NCI-H2081 (cell line): ENCODE measurements at places on chromosomes 1 and 21.
A peak's percentile ranks its signal among the peaks of the same experiment; 100 is the strongest.

- peak; percentile 12 for DNase-seq
These were observed 1325.8 kb upstream of the PRMT6 start for GRCh38 chr1:105730701-105731100.

GRCh38 chr1:14672005-14672404 is 73.5 kb downstream of the KAZN start:
- no peak for DNase-seq

- no peak for DNase-seq
These were observed 114.4 kb downstream of the PRDM16 start for GRCh38 chr1:3183411-3183810.

DNA sequence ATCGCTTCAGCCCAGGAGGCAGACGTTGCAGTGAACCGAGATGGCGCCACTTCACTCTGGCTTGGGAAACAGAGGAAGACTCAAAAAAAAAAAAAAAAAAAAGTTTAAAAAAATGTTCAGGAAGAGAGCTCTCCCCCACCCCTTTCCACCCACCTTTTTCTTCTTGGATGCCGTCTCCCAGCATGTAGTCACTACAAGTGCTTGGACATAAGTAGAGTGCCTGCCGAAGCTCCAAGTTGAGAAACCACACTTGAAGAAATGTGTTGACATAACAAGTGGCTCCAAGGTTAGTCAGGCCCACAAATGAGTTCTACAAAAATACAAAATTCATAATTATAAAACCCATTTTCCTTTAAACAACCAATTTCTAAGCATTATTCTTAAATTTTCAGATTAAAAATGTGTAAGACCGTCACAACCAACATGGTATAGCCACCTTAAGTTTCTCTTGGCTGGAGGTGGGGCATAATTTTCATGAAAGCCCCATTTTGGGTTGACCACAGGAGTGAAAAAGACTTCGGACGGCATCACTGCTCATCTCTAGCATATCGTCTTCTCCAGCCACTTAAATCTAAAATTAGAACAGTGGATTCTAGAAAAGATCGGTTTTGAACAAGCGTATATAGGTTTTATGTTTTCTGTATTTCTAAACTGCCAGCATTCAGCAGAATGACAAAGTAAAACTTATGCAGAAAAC is 26.4 kb downstream of the USP48 start:
- no peak for DNase-seq

GRCh38 chr1:3775490-3776230 is 3.1 kb downstream of the SMIM1 start:
- DNase-seq = peak; percentile 54

DNA sequence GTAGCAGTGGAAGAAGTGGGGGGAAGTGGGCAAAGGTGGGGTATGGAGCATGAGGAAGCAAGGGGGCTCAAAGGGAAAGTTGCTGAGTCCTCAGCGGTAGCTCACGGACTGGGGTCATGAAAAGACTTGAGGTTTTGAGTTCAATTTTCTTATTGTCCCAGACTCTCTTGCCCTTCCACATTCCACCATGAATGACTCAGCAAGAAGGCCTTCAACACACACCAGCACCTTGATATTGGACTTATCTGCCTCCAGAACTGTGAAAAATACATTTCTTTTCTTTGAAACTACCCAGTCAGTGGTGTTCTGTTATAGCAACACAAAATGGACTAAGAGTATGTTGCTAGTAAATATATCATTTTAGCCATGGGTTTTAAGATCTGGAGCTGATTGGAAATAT is 17.3 kb upstream of the RHBDL2 start:
- DNase-seq = no peak

GRCh38 chr1:84121360-84121759 is 22.7 kb upstream of the PRKACB start:
- DNase-seq = no peak

DNA sequence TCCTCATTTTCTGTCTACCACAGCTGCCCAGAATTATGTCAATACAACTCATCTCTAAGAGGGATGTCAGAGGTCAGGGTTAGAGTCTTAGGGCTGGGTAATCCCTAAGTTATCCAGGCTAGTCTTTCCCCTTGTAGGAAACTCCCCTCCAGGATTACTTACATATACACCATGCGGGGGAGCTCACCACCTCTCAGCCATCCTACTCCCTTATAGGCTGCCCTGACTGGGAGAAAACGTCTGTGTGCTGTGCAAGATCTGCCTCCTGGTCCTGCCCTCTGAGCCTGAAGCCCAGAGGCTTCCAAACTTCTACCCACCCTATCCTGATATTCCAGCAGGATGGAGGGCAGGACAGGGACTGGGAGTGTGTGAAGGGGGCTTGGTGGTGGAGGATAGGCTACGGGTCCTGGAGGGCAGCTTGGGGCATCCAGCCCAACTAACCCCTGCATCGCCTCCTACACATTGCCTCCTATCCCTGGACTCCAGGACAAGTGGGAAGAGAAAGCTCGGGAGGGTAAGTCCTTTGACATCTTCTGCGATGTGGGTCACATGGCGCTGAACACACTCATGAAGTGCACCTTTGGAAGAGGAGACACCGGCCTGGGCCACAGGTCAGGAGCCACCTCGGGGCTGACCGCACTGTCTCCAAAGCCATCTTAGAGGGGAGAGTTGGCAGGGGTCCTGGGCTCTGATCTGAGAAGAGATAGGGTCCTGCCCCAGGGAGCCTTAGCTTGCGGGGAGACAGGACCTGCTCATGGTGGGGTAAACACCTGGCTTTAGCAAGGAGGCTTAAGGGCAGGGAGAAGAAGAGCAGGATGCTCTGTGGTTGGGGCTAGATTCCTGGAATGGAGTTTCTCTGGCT is 14.4 kb downstream of the CYP4B1 start:
- no peak for DNase-seq

DNA sequence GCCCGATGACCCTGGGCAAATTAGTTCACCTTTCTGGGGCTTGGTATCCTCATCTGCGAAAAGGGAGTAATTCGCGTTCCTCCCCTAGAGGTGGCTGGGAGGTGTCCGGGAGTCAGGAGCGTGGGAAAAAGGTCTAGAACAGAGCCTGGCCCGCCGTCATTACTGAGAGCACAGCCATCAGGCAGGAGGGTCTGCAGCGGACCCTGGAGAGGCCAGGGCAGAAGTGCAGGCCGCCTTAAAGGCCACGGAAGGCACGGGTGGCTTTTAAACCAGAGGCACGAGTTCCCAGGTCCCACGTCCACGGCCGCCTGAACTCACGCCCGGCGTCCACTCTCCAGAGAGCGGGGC is 850 bp downstream of the PANK4 start:
- DNase-seq = no peak

- no peak for DNase-seq
These were observed 3.0 kb upstream of the SUMO3 start for GRCh38 chr21:44820851-44821250.

- DNase-seq = no peak
These were observed 540 bp downstream of the BCAN start for GRCh38 chr1:156642265-156643048.

GRCh38 chr1:233079574-233079973 is 129.2 kb downstream of the NTPCR start:
- DNase-seq = no peak

GRCh38 chr1:222266223-222267196 is 281.4 kb downstream of the HHIPL2 start:
- DNase-seq = no peak

GRCh38 chr1:220040028-220040596 is 6.2 kb downstream of the EPRS1 start:
- no peak for DNase-seq

GRCh38 chr1:115324649-115325420 is 13.2 kb downstream of the NGF start:
- no peak for DNase-seq

DNA sequence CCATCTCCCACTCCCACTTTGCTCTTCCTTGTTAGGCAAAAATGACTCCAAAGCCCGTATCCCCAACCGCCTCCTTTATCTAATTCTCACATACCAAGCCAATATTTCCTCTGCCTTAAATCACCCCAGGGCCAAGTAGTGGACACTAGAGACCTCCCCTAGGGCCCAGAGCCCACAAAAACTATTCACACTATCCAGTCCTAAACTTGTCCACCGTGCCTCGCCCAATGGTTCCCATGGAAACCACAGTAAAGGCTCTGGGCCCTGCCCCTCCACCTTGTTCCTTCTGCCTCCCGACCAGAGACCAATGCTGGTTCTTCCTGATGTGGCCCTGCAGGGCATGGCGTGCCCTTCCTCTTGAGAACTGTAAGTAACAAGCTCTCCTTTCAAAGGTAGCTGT is 11.8 kb downstream of the CFAP107 start:
- DNase-seq = no peak

- peak; percentile 70 for DNase-seq
These were observed 34.4 kb downstream of the WLS start for GRCh38 chr1:68197891-68198290.

DNA sequence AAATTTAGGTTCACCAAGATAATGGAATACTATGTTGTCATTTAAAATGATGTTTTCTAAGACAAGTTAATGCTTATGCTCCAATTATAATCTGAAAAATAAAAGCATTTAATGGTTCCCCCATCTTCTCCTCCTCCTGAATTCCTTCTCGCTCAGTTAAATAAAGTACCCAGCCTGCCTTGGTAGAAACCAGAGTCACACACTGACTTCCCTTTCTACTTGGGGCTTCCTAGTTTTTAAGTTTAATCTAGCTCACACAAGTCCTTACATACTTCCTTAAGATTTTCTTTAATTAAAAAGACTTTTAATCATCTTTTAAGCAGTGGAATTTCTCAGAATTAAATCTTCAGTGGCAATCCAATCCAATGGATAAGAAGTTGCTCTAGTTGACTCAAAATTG is 32.9 kb downstream of the CD58 start:
- no peak for DNase-seq

DNA sequence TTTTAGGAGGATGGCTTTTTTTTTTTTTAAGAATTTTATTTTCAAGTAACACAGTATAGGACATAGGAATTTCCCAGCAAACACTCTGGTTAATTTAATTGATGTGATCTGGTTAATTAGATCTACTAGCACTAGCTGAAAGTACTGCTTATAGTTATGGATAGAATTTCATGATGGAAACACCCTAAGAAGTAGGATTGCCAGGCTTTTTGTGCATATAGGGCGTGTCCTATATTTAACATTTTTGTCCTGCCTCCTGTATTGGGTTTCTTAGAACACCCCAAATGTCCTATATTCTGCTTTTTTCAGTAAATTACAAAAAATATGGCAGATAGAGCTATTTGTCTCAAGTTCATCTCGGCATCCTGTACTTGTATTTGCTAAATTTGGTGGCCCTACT is 13.5 kb upstream of the AXDND1 start:
- DNase-seq = no peak

- DNase-seq = no peak
These were observed 6.5 kb downstream of the CD55 start for GRCh38 chr1:207328004-207328403.

DNA sequence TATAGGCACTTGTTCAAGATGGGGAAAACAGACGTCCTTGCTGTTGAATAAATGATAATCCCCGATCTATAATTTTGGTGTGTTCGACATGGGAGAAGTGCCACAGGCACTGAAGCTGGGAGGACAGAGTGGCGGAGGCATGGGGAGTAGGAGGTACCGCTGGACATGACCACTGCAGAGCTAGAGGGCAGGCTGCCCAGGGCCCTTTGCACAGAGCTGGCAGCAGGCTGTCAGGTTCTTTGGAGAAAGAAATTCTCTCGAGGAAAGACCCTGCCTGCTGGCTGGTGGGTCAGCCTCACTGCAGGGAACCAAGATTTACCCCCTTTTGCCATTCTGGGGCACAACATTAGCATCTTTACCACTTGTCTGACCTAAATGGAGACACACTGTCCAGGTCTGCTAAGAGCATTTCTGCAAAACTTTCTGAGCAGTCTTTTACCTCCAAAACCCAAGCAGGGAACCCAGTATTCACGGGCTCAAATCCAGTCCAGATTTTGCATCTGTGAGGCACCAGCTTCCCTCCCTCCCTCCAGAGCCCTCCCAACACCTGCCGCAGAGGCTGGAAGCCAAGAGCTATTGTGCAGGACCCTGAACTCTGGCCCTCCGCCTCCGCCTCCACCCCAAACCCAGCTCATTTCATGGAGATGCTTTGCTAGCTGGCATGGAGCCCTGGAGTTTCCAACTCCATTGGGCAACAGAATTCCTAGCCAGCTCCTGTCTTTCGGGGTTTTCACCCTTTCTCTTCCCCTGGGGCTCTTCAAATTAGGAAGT is 142.3 kb downstream of the PLXNA2 start:
- peak; percentile 91 for DNase-seq

GRCh38 chr1:38571726-38572125 is 287.8 kb downstream of the RRAGC start:
- no peak for DNase-seq

DNA sequence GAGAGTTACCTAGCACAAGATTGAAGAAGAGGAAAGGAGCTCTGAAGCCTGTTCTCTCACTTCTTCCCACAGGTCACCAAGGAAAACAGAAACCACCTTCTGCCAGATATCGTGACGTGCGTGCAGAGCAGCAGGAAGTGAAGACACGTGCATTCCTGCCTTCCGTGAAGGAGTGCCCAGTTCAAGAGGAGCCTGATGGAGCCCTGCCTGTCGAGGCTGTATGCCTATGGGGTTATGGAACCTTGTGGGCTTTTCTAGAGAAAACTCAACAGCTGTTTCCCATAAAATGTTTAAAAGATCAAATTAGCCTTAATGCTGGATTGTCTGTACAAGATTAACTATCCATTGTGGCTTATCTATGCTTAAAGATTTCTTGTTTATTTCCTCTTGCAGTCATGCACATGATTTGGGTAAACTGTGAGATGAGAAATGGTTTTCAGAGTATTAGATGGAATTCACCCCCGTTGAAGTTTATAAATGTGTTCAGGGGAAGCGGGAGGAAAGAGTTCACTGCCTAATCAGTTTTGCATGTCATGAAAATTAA is 27.8 kb downstream of the NTPCR start:
- DNase-seq = no peak

- no peak for DNase-seq
These were observed 3.7 kb downstream of the GPR37L1 start for GRCh38 chr1:202126426-202126825.

DNA sequence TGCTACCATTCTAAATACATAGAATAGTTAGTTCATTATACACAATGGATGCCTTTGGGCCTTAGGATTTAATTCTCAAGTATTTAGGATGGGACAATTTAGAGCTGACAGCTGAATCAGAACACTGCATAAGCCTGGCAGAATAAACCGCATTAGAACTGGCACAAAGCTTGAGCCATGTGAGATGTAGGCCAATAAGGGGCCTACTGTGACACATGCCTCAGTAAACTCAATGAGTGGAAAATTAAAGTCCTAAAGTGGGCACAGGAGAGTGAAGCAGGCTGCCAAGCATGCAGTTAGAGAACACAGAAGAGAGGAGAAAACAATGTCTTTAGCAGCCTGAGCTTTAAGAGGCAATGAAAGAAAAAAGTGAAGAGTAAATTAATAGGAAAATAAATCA is 24.3 kb downstream of the SCYL3 start:
- DNase-seq = peak; percentile 97

- DNase-seq = no peak
These were observed 703 bp downstream of the PUM1 start for GRCh38 chr1:31064718-31065309.

- DNase-seq = no peak
These were observed 3.1 kb downstream of the CHD1L start for GRCh38 chr1:147245586-147246021.
